ENCODE measurements at places on chromosomes 16 and 17.
A peak's percentile ranks its signal among the peaks of the same experiment; 100 is the strongest.

GRCh38 chr16:54510685-54511221, 224.2 kb upstream of the IRX3 start:
- no peak for DNase-seq

GRCh38 chr17:37300683-37301082, 75.1 kb upstream of the C17orf78 start:
- DNase-seq, result no peak

GRCh38 chr16:78290872-78291591, 191.6 kb downstream of the WWOX start:
- no peak for DNase-seq

- peak; percentile 87 for DNase-seq
Measured at GRCh38 chr17:75084039-75084660, 3.6 kb upstream of the SLC16A5 start.

DNA sequence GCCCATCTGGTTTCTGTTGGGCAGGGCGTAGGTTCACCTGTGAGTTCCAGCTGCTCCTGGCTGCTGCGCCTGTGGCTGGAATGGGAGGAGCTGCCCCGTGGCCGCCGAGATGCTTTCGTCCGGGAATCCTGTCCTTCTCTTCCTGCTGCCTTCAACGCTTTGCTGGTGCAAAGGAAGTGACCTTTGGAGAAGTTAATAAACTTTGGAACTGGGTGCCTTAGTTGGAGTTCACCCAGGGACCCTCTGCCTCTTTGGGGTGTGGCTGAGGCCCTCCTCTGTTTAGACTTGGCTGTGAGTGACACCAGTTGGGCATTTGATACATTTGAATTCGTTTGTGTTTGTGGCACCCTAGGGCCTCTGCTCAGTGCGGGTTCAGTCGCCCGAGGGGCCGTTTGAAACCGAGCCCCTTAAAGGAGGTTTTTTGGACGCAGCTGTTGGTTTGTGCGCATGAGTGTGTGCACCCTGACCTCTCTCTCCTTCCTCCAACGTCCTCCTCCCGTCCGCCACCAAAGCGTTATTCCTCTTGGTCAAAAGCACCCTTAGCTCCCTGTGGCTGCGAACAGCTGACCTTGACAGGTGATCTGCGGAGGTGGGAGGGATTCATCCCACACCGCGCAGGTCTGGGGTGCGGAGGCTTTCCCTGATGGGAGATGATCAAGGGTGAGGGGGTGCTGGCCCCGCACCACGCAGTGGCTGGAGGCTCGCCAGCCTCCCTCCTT, 9.0 kb upstream of the SECTM1 start:
- no peak for DNase-seq

DNA sequence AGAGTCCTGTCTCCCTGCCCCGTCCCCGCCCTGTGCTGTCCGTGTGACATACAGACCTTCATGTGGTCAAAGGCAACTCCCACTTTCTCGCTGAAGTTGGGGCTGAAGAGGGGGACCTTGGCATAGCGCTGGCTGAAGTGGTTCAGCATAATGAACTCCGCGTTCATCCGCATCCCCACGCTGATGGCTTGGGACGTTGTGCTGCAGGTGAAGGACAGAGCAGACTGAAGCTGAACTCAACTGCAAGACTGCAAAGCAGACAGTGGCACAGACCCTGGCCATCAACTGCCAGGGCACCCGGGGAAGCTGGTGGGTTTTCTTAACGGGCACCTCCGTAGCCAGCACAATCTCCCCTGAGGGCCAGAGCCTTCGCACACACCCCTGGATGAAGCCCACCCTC, 24.2 kb downstream of the ELAC2 start:
- DNase-seq, result no peak
